ENCODE measurements at places on chromosomes 1 and 21.

- DNase-seq = no peak
These were observed 24.2 kb downstream of the ZBTB18 start for GRCh38 chr1:244075247-244075722.

- no peak for DNase-seq
These were observed 159.1 kb downstream of the EDEM3 start for GRCh38 chr1:184595596-184595995.

DNA sequence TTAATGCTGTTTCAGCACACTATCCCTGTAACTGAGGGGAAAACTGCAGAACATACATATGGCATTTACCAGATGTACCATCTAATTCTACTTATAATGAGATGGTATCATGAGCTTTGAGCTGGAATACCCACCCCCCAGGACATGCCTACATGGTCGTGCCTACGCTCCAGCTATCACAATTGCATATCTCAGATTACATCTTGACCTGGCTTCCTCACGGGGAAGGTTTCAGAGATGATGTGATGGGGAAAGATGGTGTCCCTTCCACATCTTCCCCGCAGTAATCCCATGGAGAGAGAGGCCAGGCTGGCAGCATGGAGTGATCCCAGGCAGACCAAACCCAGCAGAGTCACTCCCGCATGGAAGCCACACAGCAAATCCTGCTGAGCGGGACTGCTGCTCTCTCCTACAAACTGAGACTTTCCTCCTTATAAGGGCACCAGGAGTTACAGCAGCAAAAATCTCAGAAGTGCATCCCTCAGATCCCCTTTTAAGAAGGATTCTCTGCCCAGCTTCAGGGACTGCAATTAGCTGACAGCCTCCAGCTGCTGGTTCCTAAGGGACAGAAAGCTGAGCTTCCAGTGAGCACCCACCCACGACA, 67.1 kb downstream of the KCNH1 start:
- no peak for DNase-seq

GRCh38 chr1:204493145-204493983, 1.2 kb downstream of the PIK3C2B start:
- no peak for DNase-seq

DNA sequence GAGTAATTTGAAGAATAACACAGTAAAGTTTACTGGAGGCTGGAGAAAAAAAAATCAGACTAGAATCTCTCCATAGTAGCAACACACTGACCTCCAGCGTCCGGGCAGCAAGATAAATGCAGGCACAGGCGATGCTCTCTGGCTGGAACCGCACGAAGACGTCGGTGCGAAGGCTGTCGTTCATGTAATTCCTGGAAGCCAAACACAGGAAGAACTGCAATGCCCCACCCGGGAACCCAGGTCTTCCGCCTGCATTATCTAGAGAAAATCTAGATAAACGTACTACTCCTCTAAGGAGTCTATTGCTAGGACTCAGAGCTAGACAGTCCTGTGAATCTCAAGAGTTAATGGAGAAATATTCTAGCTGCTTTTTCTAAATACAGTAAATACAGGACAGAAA, 8.5 kb downstream of the CCNL2 start:
- no peak for DNase-seq

DNA sequence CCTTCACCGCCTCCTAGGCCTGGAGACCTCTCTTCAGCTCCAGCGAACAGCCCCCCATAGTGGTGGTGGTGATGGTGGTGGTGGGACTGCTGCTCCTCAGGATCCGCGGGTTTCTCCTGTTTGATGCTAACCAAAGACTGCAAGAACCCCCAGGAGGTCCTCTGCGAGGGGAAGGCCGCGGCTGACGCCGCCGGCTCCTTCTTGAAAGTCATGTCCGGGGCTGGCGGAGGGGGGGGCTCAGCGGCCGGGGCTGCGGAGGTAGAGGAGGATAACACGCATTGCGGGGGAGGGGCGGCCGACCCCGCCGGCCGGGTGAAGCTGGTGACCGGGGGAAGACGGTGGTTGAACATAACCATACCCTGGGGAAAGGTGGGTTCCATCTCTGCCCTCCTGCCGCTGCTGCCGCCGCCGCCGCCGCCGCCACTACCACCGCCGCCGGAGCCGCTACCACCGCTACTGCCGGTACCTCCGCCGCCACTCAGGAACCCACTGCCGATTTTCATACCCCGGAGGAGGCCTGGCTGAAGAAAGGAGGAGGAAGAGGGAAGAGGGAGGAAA, 554 bp downstream of the ZNF281 start:
- DNase-seq = peak; percentile 12

DNA sequence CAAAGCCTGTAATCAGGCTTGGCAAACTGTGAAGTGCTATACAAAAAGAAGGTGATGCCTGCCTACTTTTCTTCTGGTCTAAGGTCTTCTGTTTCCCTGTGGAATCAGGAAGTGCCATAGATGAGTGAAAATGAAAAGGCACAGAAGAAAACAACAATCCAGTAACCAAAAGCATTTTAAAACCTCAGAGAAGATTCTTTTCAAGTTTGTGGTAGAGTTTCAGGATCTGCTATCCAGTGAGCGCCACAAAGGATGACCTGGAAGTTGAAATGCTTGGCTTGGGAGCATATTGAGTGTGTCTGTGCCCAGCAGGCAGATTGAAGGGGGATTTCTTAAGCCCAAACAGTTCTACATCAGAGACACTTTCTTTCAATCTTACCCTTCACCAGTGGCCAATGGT, 272.2 kb downstream of the PAPPA2 start:
- DNase-seq = no peak

GRCh38 chr1:41696381-41696780, 211.9 kb upstream of the EDN2 start:
- no peak for DNase-seq

GRCh38 chr21:34630536-34631143, 15.7 kb upstream of the RCAN1 start:
- no peak for DNase-seq

DNA sequence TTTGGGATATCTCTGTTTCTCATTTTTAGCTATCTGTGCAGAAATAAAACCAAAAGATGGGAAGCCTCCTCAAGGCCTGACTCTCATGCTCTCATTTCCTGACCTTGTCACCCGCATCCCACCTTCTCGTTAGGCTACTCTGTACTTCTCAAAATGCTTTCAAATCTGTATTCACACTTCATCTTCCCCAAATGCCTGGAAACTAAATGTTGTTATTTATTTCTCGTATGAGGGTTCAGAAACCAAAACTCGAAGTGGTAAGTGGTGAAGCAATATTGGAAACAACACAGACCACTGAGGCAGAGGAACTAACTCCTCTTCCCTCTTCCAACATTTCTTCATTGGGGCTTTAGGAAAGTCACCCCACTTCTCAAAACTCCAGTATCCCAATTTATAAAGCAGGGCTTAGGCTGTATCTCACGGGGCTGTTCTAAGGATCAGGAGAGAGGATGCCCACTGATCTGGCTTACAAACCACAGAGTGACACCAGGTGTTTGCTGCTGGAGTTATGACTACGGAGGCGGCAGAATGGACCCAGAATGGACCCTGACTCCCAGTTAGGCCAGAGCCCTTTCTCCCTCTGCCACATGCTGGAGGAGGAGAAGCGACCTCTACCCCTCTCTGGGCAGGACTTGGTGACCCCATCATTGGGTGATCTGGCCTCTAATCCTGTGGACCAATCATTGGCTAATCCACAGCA, 3.5 kb downstream of the SLAMF7 start:
- no peak for DNase-seq

GRCh38 chr1:115130786-115131185, 41.5 kb upstream of the TSPAN2 start:
- no peak for DNase-seq

DNA sequence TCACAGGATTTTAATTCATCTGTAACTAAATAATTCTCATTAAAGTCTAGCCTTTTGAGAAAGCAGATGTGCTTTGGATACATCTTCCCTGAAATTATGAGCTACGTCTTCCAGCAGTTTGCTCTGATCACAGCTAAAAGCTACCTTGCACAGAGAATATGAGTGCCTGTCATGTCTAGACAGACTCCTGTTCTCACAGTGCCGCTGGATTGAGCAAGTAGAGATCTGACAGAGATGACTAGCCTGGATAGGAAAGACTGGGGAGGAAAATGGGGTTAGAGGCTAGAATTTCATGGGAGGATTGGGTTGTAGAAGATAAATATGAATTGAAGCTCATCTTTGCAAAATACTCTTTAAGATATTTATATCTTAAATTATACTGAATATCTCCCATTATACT, 24.1 kb downstream of the CEPT1 start:
- no peak for DNase-seq

GRCh38 chr1:229156872-229157271, 114.0 kb upstream of the RAB4A start:
- DNase-seq = no peak

DNA sequence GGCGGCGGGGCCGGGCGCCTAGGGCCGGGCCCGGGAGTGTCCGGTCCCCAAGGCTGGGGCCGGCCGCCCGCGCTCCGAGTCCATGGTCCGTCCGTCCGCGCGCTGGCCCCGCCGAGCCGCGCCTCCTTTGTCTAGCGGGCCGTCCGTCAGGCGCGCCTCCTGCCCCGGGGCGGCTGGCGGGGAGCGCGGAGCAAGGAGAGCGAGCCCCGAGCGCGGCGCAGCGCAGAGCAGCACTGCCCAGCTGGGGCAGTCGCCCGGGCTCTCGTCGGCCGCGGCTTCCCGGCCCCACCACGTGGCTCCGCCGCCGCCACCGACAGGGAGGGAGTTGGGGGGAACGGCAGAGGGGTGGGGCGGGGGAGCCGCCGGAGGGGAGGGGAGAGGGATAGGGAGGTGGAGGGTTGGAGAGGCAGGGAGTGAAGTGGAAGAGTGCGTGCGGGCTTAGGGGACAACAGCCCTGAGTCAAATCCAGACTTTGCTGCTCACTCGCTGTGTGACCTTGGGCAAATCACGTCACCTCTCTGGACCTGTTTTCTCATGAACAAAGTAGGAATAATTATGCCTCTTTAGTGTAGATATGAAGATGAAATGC, at the start of gene NKAIN1:
TSS of gene NKAIN1 (minus strand) at position 235 of the 589 bp plus-strand sequence. CDS start 340 bp downstream, outside the sequence.
- DNase-seq = no peak

GRCh38 chr1:62428351-62428750, 8.5 kb upstream of the USP1 start:
- DNase-seq = no peak

DNA sequence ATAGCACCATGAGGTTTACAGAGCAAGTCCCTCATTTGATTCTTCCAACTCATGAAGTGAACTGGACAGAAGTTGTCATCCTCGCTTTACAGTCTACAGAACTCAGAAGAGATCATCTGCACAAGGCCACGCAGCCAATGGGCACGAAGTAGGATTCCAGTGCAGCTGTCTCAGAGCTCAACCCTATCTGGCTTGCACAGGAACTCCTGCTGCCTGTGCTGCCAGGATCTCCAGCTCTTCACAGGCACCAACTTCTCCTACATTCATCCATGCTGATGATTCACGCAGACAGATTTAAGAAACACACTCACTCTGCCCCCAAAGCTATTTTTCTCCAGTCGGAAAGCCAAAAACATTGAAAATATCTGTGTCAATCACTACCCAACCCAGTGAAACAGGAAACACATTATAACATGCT, 157.0 kb downstream of the RERE start:
- DNase-seq = no peak

GRCh38 chr1:54922921-54923421, 36.0 kb upstream of the DHCR24 start:
- DNase-seq = no peak

DNA sequence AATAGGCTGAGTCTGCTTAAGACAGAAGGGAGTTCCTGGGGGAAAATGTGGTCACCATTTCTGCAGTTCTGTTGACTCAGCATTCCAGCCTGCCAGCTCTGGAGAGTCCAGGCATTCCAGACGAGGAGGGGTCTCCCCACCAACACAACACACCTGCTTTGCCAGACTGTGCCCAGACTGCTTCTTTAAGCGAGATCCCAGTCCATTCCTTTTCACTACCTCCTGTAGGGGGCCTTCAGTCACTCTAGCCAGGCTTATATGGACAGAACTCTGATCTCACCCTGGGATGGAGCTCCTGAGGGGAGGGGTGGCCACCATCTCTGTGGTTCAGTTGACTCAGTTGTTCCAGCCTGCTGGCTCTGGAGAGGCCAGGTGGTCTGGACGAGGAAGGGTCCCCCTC, 48.5 kb downstream of the UBE2U start:
- no peak for DNase-seq

DNA sequence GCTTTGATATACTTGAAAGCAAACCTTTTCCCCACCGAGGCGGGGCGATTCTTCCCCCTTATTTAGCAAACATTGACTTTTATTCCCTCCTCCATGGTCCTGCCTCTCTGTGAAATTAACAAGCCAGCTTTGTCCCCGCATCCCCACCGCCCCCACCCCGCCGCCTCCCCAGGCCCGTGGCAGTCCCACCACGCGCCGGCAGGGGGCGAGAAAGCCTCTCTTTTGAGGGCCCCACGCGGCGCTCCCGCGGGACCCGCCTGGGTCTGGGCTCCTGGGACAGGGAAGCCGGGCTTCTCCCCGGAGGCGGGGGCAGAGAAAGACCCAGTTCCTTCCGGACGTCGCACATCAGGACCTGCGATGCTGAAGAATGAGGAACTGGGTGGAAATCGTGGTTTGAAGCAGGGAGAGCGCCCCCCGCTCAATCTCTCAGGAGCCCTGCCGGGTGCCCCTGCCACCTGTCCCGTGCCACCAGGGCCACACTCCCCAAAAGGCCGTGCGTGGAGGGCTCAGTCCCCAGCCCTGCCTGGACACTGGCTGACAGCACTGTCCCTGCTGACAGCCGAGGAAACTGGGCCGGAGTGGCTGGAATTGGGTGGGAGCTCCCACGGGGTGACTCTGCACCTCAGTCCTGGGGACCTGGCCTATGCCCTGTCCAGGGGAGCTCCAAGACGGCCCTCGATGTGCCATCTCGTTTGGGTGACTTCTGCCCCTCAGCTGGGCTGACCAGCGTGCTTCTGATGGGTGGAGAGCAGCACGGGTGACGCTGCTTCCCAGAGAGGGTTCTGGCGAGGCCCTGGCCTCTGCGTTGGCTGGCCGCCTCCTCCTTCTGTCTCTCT, 8.6 kb upstream of the ACTRT2 start:
- peak; percentile 9 for DNase-seq

DNA sequence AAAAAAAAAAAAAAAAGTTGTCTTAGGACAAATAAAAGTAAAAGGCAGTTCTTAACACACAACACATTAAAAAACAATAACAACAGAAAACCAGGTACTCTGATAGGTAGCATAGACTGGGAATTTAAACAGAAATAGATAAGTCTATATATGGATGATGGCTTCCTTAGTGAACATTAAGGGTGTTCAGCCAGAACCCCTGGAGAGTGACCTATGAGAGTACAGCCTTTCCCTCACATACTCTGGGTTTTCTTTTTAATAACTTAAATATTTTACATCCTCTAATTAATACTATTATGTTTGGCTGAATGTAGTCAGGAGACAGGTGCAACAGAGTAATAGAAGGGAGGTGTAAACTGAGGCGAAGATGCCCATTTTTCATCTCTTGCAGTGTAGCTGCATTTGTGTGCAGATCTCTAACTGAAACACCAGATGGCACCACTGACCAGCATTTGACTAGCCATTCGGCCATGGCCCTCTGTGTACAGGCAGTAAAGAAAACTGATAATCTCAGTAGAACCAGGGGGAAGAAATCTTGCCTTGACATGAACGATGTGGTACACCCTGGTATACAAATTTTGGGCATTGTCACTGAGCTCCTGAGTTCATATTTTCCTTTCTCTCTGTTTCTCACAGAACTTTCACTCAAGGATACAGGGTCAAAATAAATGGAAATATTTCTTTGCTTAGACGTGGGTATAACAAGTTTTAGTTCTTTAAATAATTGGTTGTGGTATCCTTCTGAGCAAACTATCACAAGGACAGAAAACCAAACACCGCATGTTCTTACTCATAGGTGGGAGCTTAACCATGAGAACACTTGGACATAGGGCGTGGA, 7.6 kb downstream of the TTF2 start:
- DNase-seq = no peak

All from stimulated activated CD8-positive, alpha-beta memory T cell treated with anti-CD3 and anti-CD28 coated beads, Interleukin-7, amount 100 ng/mL, for 48 hours (primary cell).